HFFc6 (cell line): ENCODE measurements at places on chromosomes 4 and X. TPM values are rescaled to one million over a fixed set of nuclear protein-coding genes. Genes with fewer than 3 reads are reported as not detected.

- H3K4me1 ChIP-seq: peaks cover 14% of the 10 kb centered on the region
- DNase-seq: no peak
- peaks cover 8% of the 10 kb centered on the region for H3K27me3 ChIP-seq
These were observed 2.3 kb downstream of the SH3TC1 start for GRCh38 chr4:8201321-8201781.

DNA sequence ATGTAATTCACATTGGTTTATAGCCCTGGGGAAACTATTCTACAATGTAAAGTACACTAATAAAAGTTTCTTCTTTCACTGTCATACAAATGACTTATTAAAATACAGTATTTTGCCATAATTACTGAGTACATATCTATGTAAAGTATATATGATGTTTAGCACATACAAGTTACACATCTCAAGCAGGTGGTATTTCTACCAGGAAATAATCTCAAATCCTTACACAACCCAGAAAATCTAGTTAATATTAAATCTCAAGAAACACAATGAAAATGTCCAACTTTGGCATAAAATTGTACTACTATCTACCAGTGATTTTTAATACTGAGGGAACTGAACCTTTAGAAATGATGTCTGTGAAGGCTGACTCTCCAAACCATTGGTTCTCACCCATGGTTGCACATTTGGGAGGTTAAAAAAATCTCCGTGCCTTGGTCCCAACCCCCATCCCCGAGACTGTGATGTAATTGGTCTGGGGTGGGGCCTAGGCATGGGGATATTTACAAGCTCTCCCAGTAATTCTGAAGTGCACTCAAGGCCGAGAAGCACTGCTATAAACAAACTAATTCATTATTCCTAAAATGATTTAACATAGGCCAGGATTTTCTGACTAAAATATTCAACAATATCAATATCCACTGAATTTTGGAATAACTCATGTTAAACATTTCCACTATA, 27.6 kb downstream of the MAP3K15 start:
- no peaks in the 10 kb centered on the region for H3K4me1 ChIP-seq
- DNase-seq: no peak
- H3K27me3 ChIP-seq: peaks cover 13% of the 10 kb centered on the region
- no peak overlapping the region for H3K27ac ChIP-seq

DNA sequence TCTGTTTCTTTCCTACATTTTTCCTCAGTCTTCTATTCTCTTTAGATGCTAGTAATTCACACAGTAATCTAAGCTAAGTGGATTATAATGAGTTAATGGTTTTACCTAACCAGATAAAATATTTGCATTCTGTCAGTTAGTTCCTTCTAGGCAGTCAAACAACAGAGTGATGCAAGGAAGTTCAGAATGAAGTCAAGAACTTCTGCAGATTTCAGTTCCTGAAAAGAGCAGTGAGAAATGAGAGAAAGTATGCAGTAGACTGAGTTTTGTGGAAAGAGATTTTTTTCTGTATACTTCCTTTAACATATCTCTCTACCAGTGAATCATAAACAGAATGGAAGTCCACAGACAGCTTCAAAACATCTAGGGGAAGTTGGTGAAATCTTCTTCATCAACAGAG, 774.0 kb upstream of the POU3F4 start:
- H3K36me3 ChIP-seq: no peaks in the 10 kb centered on the region
- no peak overlapping the region for H3K4me3 ChIP-seq

The STEEP1 gene
- total RNA-seq: 23.0 to 25.1 TPM (median 24.8 TPM) in 3 replicates

The UGT8 gene
- not detected in 3 replicates for total RNA-seq

GRCh38 chr4:4775493-4776004, 83.9 kb upstream of the MSX1 start:
- H3K4me1 ChIP-seq: peaks cover 8% of the 10 kb centered on the region
- peaks cover 6% of the 10 kb centered on the region for H3K27me3 ChIP-seq
- DNase-seq: no peak
- no peak overlapping the region for H3K27ac ChIP-seq
- no peak overlapping the region for H3K4me3 ChIP-seq

DNA sequence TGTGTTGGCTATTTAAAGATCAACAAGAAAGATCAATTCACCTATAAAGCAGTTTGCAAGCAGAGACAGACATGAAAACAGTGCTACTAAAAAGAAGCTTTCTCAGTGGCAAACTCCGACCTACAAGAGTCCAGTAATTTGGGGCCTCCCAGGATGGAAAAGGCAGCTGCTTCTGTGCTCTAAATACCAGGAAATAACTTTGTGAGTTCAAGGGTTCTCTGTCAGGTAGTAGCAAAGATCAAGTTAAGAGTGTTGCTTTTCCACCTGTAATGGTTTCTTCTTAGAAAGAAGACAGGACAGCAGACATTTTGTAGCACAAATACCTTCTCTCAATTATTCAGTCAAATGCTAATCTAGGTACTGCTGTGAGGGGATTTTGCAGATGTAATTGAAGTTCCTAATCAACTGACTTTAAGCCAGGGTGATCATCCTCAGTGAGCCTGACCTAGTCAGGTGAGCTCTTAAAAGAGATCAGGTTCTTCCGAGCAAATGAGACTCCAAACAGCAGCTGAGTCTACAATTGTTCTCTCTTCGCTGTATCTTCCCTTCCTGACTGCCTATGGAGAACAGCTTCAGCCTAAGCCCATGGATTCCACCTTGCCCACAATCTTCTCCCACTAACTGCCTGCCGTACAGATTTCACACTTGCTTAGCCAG, 13.5 kb downstream of the ANKRD17 start:
- H3K27ac ChIP-seq: no peak overlapping the region; the same call in 1 of the 2 replicates
- peaks cover 5% of the 10 kb centered on the region; the same call in 1 of the 2 replicates for H3K36me3 ChIP-seq
- no peaks in the 10 kb centered on the region for H3K27me3 ChIP-seq
- H3K4me3 ChIP-seq: no peak overlapping the region

The FATE1 gene
- total RNA-seq: not detected in 3 replicates

DNA sequence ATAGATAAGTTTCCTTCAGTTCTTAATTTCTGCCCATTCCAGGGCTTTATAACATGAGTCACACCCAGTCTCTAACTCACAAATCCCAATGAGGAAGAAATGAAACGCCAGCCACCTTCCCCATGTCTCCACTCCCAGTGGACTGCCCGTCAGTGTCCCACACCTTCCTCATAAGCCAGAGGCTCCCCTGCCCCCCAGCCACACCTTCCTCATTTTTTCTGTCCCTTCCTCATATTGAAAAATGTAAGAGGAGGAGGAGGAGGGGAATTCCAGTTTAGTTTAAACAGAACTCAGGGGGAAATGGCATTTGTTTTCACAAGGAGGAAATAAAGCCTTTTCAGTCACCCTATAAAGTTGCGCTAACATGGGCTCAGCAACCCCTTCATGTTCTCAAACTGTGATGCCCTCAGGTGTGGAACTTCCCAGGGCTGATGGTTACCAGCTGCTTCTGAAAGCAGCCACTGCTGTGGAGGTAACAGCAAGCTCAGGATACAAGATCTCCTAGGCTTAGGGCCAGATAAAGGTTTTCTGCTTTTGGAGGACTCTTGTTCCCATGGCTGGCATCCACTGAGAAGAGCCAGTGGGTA, 97.8 kb downstream of the PARM1 start:
- H3K4me3 ChIP-seq: no peak overlapping the region
- H3K27me3 ChIP-seq: no peaks in the 10 kb centered on the region
- no peak overlapping the region for H3K27ac ChIP-seq
- H3K4me1 ChIP-seq: no peaks in the 10 kb centered on the region

GRCh38 chr4:104424989-104425388, 69.7 kb downstream of the CXXC4 start:
- H3K4me3 ChIP-seq: no peak overlapping the region
- DNase-seq: no peak
- no peaks in the 10 kb centered on the region for H3K36me3 ChIP-seq
- no peaks in the 10 kb centered on the region for H3K4me1 ChIP-seq
- no peak overlapping the region for H3K27ac ChIP-seq
- H3K27me3 ChIP-seq: no peaks in the 10 kb centered on the region

DNA sequence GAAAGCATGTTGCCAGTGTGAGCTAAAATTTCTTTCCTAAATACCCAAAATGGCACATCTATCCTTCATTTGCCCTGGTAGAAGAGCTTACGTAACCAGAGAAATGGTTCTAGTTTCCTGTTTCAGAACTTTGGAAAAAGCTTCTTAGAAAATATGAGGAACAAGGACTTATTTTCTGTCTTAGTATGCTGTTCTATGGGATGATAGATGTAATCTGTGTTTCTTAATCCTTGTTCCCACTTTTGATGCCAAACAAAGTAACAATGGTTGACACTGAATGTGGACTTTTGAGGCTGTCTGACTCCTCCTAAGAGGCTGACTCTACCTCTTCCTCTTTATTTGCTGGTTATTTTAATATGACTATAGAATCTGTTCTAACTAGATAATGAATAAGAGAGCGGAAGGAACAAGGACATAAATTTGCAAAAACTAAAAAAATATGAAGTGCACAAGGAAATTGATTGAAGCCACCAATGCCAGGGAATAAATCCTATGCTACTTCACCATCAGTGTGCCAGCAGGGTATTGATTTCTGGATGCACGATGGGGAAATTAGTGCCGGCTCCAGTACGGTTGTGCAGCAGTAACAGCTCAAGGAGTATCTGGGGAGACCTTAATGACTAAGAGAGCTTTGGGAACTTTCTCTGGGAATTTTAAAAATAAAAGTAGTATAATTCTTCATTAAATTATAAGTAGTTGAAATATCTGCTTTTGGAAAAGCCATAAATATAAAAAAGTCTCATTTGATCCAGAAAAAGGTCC, 39.4 kb upstream of the TET2 start:
- H3K27ac ChIP-seq: no peak overlapping the region
- no peak for DNase-seq
- H3K4me3 ChIP-seq: no peak overlapping the region
- no peaks in the 10 kb centered on the region for H3K36me3 ChIP-seq
- H3K27me3 ChIP-seq: peaks cover 3% of the 10 kb centered on the region; the same call in 1 of the 2 replicates

The SCARB2 gene
- total RNA-seq: 135 to 136 TPM (median 135 TPM) in 3 replicates

DNA sequence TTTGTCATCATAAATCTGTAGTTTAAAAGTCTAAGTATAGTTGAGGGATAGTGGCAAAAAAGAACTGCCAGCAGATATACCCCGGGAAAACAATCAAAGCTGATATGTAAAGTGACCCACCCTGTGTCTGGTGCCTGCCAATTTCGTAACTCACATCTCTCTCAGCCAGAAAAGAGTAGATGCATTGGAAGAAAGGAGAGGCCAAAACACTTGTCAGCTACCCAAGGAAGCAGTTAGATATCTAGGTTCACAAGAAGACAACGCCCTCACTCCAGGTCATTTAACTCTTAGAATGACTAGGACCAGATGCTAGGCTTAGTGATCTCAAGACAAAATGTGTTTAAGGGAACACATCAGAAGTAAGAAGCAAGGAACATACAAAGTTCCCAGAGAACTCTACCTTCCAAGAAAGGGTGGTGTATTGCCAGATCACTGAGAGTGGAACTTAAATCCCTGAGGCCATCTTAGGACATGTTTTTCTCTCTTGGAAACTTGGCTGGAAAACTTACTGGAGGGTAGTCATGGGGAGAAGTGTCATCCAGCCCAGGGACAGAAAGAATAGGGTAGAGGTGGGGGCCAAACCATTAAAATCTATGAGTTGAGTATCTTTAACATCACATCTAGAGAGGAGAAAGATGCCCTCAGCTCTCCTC, 125.9 kb downstream of the SHISA3 start:
- no peak overlapping the region for H3K4me3 ChIP-seq
- H3K4me1 ChIP-seq: no peaks in the 10 kb centered on the region
- no peak overlapping the region for H3K27ac ChIP-seq
- no peaks in the 10 kb centered on the region for H3K27me3 ChIP-seq
- no peak for DNase-seq
- no peaks in the 10 kb centered on the region for H3K36me3 ChIP-seq

DNA sequence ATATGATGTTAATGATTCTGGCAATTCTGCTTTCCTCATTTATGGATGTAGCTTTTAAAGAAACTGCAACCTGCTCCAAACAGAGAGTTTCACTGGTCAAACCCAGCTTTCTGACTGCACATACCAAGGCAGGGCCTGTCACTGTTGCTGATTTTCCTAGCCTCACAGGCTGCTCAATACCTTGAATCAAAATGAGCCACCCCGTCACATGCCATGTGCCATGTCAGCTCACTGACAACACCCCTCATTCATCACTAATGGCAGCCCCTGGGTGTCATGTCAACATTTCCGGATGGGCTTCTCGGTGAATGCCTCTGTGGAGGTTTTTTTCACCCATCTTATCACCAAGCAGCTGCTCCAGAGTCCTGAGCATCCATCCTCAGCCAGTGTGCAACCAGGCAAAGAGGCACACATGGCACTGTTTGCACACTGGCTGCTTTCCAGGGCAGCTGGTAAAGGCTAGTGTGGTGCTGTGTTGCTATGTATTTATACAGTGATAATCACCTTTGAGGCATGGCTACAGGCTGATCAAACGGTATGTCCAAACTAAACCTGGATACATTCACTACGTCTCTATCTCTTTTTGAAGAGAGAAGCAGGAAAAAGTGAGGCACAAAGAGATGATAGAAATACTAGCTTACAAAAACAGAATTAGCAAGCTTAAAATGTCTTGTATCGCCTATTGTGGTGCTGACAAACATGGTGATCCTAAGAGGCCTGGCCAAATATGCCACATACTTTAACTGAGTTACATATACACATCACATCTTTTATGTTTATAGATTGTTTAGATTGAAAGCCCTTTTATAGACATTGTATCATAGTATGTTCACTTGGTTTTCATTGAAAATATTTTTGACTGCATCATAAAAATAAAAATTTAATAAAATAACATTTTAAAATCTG, 94.6 kb upstream of the INPP4B start:
- H3K27me3 ChIP-seq: no peaks in the 10 kb centered on the region; the same call in 1 of the 2 replicates
- H3K27ac ChIP-seq: no peak overlapping the region
- no peaks in the 10 kb centered on the region for H3K4me1 ChIP-seq
- no peaks in the 10 kb centered on the region for H3K36me3 ChIP-seq
- H3K4me3 ChIP-seq: no peak overlapping the region
- no peak for DNase-seq

The AADAT gene
- total RNA-seq: 5.1 and 5.6 TPM in 2 replicates

The ZDHHC15 gene
- not detected in 3 replicates for total RNA-seq

The DNAAF6 gene
- not detected in 3 replicates for total RNA-seq

GRCh38 chr4:144141493-144141892, 975 bp upstream of the GYPA start:
- H3K4me1 ChIP-seq: no peaks in the 10 kb centered on the region
- no peaks in the 10 kb centered on the region for H3K36me3 ChIP-seq
- no peak overlapping the region for H3K4me3 ChIP-seq
- no peak overlapping the region for H3K27ac ChIP-seq
- H3K27me3 ChIP-seq: peaks cover 2% of the 10 kb centered on the region; the same call in 1 of the 2 replicates
